ENCODE measurements at places on chromosomes 16 and 17.

GRCh38 chr16:66304151-66304550 is 62.3 kb upstream of the CDH5 start:
- no peak for DNase-seq

GRCh38 chr17:82281502-82282238 is 8.2 kb upstream of the CSNK1D start:
- no peak for DNase-seq

- DNase-seq = no peak
Measured at GRCh38 chr17:565521-565920, 149.1 kb downstream of the VPS53 start.

- DNase-seq = peak; percentile 72
Measured at GRCh38 chr16:17467923-17468540, 2.7 kb downstream of the XYLT1 start.

DNA sequence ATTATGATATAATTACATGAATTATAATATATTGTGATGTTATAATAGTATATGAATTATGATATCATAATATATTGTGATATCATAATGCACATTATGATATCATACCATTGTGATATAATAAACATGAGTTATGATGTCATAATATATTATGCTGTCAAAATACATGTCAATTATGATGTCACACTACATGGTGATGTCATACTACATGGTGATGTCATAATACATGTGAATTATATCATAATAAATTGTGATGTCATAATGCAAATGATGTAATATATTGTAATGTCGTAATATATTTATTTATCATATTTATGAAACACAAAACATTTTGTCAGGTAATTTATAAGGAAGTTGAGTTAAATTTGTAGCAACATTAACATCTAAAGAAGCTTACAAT is 1950.1 kb downstream of the TP53TG3F start:
- no peak for DNase-seq

DNA sequence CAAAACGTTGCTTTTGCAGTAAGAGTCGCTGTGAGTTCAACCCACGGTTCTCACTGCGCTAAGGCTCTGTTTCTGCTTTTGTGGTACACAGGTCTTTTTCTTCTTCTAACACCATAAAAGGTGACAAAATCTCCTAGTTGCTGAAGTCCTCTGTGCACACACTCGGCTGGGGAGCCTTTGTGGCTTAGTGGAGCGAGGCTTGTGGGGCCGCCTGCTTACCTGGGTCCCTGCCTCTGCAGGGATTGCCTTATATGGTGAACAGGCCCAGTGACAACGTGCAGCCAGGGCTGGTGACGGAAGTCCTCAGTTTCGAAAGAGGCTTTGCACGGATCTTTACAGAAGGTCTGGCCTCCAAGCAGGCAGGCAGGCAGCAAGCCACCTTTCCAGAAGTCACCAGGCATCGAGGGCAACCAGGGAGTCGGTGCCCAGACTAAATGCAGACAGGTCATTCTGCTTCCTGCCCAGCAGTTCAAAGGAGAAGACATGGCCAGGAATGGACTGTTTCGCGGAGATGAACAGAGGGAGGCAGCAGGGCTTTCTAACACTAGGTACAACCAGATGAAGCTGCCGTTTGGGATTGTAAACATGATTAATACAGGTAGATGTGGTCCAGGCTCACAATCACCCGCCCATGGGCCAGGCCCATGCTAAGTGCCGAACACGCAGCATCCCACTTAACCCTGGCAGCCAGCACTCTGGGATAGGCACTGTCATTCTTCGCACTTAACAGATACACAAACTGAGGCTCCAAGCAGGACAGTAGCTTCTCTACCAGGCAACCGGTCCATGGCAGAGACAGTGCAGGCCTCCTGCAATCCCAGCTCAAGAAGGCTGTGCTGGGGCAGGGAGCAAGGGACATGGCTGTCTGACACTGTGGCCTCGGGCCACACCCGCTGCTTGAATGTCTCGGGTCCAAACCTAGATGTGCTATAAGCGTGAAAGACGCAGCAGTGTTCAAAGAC is 10.7 kb upstream of the MEAK7 start:
- no peak for DNase-seq

- DNase-seq = peak; percentile 47
Measured at GRCh38 chr17:57924677-57925076, 30.5 kb downstream of the CUEDC1 start.

DNA sequence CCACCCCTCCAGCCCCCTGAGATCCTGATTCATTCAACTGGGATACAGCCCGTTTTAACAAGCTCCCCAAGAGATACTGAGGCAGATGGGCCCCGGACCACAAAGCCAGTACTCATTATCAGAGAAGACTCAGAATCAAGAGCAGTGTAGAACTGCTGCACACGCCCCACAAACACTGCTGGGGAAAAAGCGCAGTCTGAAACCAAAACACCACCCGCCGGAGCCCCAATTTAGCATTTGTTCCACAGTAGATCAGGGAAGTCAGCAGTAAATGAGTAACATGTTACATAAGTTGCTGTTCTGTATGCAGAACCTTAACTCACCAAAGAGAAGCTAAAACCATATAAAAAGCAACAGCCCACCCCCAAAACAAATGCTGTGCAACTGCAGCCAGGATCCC is 123.6 kb downstream of the CDYL2 start:
- no peak for DNase-seq

DNA sequence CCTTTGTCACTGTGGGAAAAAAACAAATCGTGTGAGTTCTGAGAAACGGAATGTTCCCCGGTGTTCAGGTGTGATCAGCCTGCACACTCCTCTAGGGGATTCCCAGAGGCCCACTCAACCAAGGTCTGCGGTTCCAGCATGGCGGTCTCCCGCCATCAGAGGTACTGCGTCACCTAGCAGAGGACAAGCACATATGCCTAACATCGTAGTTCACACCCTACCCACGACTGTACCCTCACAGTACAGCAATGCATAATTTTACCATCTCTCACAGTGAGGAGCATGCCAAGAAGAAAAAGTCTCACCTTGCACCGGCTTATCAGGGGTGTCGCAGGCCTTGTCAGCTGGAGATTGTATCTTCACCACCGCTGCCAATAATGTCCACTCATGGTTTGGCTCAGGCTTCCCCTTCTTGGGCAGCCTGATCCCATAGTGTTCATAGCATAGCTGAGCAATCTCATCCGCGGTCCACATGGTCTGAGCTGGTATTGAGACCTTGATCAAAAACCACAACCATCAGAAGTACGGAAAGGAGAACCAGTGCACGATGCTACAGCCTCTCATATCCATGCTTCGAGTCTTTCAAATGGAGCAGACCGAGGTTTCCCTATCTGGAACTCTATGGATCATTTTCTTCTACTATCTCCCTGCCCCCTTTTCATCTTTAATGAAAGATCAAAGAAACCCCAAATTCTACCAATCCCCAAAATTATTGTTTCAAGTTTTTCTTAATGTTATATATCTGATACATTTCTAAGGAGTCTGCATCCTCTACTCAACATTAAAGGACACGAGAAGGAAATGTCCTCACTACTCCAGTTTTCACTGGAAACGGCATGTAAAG is 2.5 kb downstream of the ADAT1 start:
- no peak for DNase-seq

DNA sequence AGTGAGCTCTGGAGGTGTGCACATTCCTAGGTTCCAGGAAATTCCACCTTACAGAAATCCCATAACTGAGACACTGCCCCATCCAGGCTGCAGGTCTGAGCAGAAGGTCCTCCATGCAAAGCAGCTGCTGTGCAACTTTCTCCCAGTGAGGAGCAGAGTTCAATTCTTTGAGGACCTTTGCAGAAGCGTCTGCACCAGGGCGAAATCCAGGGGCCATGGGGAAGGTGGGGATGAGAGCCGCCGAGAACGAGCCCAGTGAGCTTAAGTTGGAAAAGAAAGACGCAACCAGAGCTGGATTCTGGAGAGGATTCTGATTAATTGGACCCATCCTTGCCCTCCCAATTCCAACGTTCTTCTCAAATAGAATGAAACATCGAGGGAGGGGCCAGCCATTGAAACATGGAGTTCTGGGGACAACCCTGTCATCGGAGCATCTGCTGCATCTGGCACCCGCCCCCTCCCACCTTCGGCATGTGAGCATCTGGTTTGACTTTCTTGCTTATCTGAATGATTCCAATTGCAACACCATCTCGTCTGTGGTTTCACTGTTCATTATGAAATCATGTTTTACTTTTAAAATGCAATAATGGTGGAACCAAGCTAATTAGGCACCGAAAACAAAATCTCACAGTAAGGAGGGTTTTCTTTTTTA is 190.6 kb upstream of the FOXF1 start:
- DNase-seq = peak; percentile 22

GRCh38 chr16:72357910-72358309 is 186.0 kb upstream of the PMFBP1 start:
- no peak for DNase-seq

DNA sequence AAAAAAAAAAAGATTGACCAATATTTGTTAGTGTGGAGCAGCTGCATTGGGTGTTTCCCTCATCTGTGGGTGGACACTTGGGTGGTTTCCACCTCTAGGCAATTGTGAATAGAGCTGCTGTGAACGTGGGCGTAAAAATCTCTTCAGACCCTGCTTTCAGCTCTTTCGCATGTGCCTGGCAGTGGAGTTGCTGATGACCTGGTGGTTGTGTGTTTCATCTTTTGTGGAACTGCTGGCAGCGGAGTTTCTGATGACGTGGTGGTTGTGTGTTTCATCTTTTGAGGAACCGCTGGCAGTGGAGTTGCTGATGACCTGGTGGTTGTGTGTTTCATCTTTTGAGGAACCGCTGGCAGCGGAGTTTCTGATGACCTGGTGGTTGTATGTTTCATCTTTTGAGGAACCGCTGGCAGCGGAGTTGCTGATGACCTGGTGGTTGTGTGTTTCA is 21.4 kb downstream of the ZC3H18 start:
- peak; percentile 34 for DNase-seq
